ENCODE measurements at places on chromosomes 12 and 14.
A peak's percentile ranks its signal among the peaks of the same experiment; 100 is the strongest.

- DNase-seq = no peak
These were observed 40.9 kb downstream of the TRIP11 start for GRCh38 chr14:91998667-91999570.

DNA sequence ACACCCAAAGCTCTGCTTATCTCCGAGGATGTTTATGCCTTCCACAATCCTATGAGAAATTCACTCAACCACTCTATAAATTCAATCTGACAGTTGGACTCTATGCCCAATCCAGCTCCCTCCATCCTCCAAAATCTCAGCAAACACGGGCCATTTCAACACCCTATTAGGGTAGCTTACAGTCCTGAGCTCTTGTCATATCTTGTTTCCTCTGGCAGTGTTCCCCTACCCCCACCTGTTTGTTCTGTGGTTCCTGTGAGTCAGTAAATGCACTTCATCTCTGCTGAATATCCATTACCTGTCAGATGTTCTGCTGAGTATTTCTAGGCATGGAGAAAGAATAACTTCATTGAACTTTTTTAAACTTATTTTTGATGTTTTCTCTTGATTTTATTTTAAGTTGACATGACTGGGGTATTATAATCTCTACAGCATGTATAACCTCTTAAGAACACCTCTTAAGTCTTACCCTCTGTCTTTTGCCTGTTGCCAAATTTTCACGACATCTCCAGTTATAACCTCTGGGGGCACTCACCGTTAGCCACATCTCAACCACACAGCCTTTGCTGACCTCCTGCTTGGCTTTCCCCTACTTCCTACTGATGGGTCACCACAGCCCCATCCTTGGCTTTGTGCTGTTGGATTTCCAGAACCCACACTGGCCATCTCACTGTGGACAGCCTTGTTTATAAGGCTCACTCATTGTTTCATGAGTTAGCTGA is 317.0 kb upstream of the TMPO start:
- no peak for DNase-seq

- no peak for DNase-seq
These were observed 37.7 kb downstream of the RIN3 start for GRCh38 chr14:92551044-92551841.

DNA sequence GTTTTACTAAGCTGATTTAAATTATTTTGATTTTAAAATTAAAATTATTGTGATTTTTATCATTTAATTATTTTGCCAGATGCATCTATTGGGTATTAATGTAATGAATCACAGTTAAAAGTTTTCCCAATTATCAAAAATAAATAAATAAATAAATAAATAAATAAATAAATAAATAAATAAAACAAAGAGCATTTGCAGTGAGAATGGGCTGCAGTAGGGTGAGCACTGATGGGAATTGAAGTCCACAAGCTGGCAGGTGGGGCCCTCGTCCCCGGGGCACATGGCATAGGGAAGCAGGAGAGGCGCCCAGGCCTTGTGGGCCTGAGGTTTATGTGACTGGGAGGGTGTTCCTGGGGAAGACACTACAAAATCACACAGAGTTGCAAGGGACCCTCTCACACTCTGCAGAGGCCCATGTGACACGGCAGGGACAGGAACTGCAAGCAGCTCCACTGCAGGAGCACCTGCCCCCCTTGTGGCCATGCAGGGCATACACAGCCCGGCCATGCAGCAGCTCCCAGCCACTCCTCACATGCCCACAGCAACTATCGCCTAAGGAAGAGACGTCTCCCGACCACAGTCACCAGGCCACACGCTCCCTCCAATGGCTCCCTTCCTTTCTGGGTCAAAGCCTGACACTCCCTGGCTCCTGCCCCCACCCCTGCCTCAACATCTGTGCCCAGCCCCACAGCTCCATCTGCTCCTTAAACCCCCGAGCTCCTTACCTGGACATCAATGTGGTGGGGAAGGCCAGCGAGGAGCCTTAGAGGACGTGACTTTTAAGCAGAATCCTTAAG is 256.3 kb upstream of the SFSWAP start:
- peak; percentile 54 for DNase-seq

DNA sequence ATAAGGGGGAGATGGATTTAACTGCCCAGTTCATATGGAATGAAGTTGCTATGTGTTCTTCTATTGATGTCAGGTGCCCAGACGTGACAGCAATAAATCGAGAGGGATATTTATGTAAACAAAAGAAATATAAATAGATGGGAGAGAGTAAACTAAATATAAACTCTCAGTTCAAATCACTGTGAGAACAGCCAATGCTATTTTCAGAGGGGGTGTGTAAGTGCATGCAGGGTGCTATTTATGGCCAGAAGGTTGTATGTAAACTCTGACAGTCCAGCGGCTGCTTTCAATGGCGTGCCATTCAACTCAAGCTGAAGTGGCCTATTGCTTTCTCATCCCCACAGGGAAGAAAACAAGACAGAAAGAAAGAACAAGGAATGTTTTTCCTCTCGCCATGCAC is 127.2 kb downstream of the KCNA5 start:
- DNase-seq = no peak

GRCh38 chr14:55620277-55620676 is 40.3 kb downstream of the KTN1 start:
- DNase-seq = no peak
